ENCODE measurements at places on chromosomes 4 and X.
A peak's percentile ranks its signal among the peaks of the same experiment; 100 is the strongest.

DNA sequence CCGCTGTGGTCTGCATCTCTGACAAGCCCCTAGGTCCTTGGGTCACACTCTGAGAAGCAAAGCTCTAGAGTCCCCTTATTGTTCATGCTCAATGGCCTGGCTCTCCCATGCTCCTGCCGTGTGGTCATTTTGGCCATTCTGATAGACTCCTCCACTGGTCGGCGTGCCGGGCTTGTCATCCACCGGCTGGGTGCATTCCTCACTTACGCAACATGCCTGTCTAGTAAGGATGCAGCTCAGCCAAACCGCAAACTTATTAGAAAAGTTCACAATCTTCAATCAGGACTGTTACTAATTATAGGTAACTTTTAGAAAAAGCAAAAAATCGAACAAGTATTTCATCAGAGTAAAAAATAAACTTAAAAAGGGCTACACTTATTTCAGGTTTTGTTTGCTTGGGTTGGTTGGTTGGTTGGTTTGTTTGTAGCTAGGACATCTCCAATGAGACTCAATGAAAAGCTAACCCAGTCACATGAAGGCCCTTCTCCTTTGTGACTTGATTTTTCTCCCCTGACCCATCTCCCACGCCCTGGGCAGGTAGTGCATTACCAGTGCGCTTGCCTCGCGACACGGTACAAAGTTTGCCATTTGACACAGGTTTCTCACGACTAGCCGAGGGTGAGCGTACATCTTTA is 41.0 kb downstream of the IRF2 start:
- H3K27ac ChIP-seq = no peak overlapping the region
- no peak for DNase-seq
- H3K36me3 ChIP-seq = peaks cover 6% of the 10 kb centered on the region
- H3K4me3 ChIP-seq = no peak overlapping the region
- 0 out of 2 replicates have a peak, but pooled peaks cover 2% of the 10 kb centered on the region for H3K27me3 ChIP-seq

- no peak for DNase-seq
- no peak overlapping the region for H3K27ac ChIP-seq
- no peaks in the 10 kb centered on the region for H3K36me3 ChIP-seq
- H3K4me3 ChIP-seq = no peak overlapping the region
Measured at GRCh38 chr4:88661739-88662138, 35.9 kb downstream of the NAP1L5 start.

- peaks cover 95% of the 10 kb centered on the region for H3K36me3 ChIP-seq
- no peaks in the 10 kb centered on the region for H3K27me3 ChIP-seq
- no peaks in the 10 kb centered on the region for H3K4me1 ChIP-seq
- DNase-seq = no peak
Measured at GRCh38 chr4:10094841-10095240, 21.8 kb downstream of the WDR1 start.

- no peaks in the 10 kb centered on the region for H3K27me3 ChIP-seq
- H3K4me3 ChIP-seq = no peak overlapping the region
- no peak overlapping the region for H3K27ac ChIP-seq
- no peaks in the 10 kb centered on the region for H3K4me1 ChIP-seq
Measured at GRCh38 chr4:15755321-15756155, 22.6 kb upstream of the CD38 start.

DNA sequence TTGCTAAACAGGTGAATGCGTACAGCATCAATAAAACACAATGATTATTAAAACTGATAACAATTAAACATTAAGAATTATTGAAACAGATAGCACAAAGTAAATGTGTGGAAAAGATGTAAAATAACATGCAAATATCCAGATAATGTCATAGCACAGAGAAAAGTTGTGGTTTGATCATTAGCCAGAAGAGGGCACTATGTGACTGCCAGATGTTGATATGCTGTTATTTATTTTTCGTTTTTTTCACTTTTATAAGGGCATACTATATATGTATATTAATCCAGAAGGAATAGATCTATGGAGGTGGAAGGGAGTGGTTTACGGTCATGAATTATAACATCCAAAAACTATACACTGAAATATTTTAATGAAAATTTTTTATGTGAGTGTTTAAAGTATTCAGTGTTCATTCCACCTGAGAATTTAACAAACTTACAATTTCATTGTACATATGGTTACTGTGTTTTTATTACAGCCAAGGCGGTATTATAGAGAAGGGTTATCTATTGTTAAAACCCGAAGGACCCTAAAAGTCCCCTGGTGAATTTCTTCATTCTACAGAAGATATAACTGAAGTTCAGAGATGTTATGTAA is 211.9 kb upstream of the UGT8 start:
- no peak for DNase-seq
- H3K27ac ChIP-seq = no peak overlapping the region
- H3K36me3 ChIP-seq = no peaks in the 10 kb centered on the region
- no peak overlapping the region for H3K4me3 ChIP-seq
- H3K27me3 ChIP-seq = no peaks in the 10 kb centered on the region
- H3K4me1 ChIP-seq = no peaks in the 10 kb centered on the region

GRCh38 chr4:152785639-152786615 is 6.2 kb downstream of the ARFIP1 start:
- H3K27ac ChIP-seq = no peak overlapping the region
- H3K4me3 ChIP-seq = no peak overlapping the region
- no peak for DNase-seq
- no peaks in the 10 kb centered on the region for H3K4me1 ChIP-seq
- H3K27me3 ChIP-seq = no peaks in the 10 kb centered on the region

GRCh38 chr4:15963576-15963975 is 601 bp upstream of the FGFBP2 start:
- no peak overlapping the region for H3K27ac ChIP-seq
- no peaks in the 10 kb centered on the region for H3K4me1 ChIP-seq
- H3K36me3 ChIP-seq = peaks cover 21% of the 10 kb centered on the region
- no peaks in the 10 kb centered on the region for H3K27me3 ChIP-seq
- DNase-seq = no peak
- no peak overlapping the region for H3K4me3 ChIP-seq

- DNase-seq = no peak
- peaks cover 11% of the 10 kb centered on the region for H3K36me3 ChIP-seq
- H3K4me1 ChIP-seq = no peaks in the 10 kb centered on the region
- no peak overlapping the region for H3K4me3 ChIP-seq
- H3K27me3 ChIP-seq = no peaks in the 10 kb centered on the region
- H3K27ac ChIP-seq = no peak overlapping the region
Measured at GRCh38 chr4:90159193-90159592, 32.0 kb downstream of the CCSER1 start.

DNA sequence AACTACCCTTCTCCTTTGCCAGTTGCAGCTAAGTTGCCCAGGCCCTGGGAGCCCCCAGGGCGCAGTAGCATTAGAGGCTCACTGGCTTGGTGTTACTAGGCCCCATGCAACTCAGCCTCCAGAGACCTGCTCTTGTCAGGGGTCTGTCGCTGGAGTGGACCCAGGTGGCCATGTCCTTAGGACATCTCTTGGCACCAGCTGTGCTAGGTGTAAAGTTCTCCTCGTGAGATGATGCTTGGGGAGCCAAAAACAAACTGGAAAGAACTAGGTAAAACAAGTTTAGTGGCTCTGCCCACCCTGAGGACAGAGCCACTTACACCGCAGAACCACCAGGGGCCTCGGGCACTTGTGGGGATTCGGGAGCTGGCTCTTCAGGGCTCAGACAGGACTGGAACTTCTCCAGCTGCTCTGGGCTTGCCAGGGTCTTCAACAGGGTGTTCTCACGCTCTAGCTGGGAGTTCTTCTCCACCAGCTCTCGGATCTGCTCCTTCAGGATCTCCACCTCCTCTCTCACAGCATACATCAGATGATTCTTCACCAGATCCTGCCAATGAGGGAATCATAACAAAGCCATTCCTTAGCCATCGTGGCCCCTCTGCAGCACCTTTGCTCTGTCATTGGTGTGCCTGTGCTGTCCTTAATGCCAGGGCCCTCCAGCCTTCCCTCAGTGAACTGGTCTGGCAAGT is 61.2 kb downstream of the TSC22D3 start:
- no peak overlapping the region for H3K4me3 ChIP-seq
- H3K36me3 ChIP-seq = peaks cover 10% of the 10 kb centered on the region
- DNase-seq = no peak
- peaks cover 10% of the 10 kb centered on the region for H3K4me1 ChIP-seq
- H3K27ac ChIP-seq = no peak overlapping the region

GRCh38 chrX:10939424-10939823 is 171.7 kb upstream of the HCCS start:
- no peaks in the 10 kb centered on the region for H3K36me3 ChIP-seq
- H3K27ac ChIP-seq = no peak overlapping the region
- no peak overlapping the region for H3K4me3 ChIP-seq
- DNase-seq = no peak
- no peaks in the 10 kb centered on the region for H3K4me1 ChIP-seq
- H3K27me3 ChIP-seq = no peaks in the 10 kb centered on the region

DNA sequence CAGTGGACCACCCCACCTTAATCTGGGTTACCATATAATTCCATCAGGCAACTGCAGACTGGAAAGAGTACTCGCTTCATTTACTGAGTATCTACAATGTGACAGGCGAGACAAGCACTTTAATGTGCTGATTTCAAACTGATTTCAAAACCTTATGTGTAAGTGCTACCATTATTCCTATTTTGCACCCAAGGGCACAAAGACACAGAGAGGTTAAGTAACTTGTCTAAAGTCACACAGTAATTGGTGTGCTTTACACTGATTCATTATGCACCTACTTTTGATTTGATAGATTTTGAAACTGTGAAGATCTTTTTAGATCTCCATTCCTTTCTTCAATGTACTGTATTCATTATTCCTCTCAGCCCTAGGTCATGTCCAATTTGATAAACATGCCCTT is 192.4 kb downstream of the MGST2 start:
- H3K4me3 ChIP-seq = no peak overlapping the region
- H3K4me1 ChIP-seq = peaks cover 4% of the 10 kb centered on the region

DNA sequence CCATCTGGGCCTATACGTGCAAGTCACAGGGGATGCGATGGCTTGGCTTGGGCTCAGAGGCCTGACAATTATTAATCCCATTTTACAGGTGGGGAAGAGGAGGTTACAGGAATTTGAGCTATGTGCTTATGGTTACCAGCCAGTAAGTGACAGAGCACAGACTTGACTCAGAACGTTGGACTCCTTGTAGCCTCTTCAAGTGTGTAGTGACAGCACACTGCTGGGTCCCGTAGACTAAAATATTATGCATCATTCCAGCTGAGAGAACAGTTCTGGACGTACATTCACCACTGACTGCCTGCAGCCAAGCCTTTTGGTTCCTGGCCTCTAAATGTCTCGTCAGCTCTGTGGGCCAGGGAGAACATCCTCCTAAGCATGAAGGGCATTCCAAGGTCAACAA is 314.5 kb downstream of the GPAT3 start:
- peak overlapping the region; percentile 59 for H3K27ac ChIP-seq
- no peaks in the 10 kb centered on the region for H3K36me3 ChIP-seq
- DNase-seq = peak; percentile 52
- H3K4me1 ChIP-seq = peaks cover 12% of the 10 kb centered on the region

DNA sequence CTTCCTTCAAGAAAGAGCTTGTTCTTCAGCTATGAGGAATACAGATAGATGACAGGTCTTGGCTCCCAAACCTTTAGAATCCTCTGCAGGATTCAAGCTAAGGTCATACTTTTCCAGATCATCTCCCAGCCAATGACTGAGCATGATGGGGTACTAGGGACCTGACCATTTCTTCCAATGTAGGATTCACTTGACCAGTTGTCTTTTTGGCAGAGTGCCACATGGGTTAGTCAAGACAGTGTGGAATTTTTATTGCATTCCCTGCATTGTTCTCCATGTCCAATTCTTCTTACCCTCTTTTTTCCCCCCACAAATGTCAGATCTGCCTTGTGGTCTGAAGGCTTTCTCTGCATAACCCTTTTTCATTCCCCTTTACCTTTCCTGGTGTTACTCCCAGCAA is 99.5 kb downstream of the CCSER1 start:
- H3K4me1 ChIP-seq = no peaks in the 10 kb centered on the region
- H3K27me3 ChIP-seq = no peaks in the 10 kb centered on the region
- no peak for DNase-seq

GRCh38 chr4:34178476-34178875 is 2065.8 kb downstream of the ARAP2 start:
- H3K4me1 ChIP-seq = peaks cover 3% of the 10 kb centered on the region
- peaks cover 12% of the 10 kb centered on the region for H3K36me3 ChIP-seq
- no peaks in the 10 kb centered on the region for H3K27me3 ChIP-seq
- H3K4me3 ChIP-seq = no peak overlapping the region
- no peak overlapping the region for H3K27ac ChIP-seq
- no peak for DNase-seq

DNA sequence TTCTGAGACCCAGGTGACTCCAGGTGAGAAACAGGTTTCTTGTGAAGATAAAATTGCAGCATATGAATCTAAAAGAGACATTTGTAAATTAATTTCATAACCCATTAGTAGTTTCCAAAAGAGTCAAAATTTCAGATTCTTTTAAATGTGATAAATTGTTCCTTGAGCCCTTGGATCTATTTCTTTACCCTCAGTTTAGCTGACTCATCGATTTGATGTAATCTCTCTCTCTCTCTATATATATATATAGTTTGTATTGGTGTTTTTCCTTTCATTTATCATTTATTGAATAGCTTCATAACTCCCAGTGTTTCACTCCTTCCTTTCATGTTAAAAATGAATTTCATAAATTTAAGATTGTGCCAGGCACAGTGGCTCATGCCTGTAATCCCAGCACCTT is 96.9 kb downstream of the RAPGEF2 start:
- H3K27ac ChIP-seq = no peak overlapping the region
- no peak overlapping the region for H3K4me3 ChIP-seq
- H3K27me3 ChIP-seq = no peaks in the 10 kb centered on the region
- no peaks in the 10 kb centered on the region for H3K36me3 ChIP-seq
- no peaks in the 10 kb centered on the region for H3K4me1 ChIP-seq

DNA sequence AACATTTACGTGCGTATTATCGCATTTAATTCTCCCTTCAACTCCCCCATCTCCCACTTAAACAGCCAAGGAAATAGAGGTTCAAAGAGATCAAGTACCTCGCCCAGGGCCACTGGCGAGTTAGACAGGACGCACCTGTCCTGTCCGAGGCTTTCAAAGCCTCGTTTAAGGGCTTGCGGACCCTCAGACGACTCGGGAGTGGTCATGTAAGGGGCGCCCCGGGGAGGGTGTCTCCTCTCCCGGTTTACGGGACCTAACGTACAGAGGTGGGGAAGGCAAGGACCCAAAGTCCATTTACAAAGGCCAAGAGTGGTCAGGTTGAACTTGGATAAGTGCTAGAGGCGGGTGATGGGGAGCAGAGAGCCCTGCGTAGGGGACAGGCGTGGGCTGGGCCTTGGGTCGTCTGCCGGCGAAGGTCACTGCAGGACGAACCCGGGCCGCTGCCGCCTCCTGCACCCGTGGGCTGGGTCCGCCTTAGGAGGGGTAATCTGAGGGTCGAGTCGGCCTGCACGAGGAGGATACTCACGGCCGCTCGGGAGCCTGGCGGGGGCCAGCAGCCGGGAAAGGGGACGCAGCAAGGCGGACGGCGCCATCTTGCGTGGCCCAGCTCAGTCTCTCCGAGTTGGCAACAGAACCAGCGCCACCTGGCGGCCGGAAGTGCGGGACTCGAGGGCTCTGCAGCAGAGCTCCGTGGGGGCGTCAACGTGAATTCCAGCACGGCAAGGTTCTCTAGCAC is 5.9 kb upstream of the NAA15 start:
- H3K27ac ChIP-seq = no peak overlapping the region
- peak overlapping the region; percentile 94 for H3K4me3 ChIP-seq
- H3K36me3 ChIP-seq = peaks cover 4% of the 10 kb centered on the region
- H3K4me1 ChIP-seq = peaks cover 4% of the 10 kb centered on the region
- H3K27me3 ChIP-seq = no peaks in the 10 kb centered on the region
